ENCODE measurements at places on chromosomes 2 and 18.

- peak; percentile 82 for DNase-seq
Measured at GRCh38 chr2:127695491-127696472, 5.5 kb upstream of the SFT2D3 start.

DNA sequence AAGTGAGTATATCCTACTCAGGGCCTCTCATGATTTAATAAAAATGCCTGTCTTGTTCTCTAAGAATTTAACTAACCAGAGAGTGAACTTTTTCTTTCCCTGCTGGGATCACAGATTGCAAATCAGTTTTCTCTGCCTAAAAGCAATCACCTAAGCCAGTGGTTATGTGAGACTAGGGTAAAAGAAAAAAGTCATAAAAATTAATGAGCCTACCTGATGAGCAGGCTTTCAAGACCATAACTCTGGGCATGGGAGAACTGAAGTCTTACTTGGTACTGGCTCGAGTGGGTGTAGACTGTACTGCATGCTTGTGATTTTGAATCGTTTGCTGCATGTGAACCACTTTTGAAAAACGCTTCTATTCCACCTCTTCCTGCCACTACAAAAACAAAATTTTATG lies 1677.0 kb upstream of the LRRTM1 start:
- no peak for DNase-seq

- DNase-seq = no peak
Measured at GRCh38 chr2:109009920-109010610, 21.0 kb upstream of the EDAR start.

GRCh38 chr2:220191031-220191430 lies 563.6 kb downstream of the SLC4A3 start:
- DNase-seq = no peak

DNA sequence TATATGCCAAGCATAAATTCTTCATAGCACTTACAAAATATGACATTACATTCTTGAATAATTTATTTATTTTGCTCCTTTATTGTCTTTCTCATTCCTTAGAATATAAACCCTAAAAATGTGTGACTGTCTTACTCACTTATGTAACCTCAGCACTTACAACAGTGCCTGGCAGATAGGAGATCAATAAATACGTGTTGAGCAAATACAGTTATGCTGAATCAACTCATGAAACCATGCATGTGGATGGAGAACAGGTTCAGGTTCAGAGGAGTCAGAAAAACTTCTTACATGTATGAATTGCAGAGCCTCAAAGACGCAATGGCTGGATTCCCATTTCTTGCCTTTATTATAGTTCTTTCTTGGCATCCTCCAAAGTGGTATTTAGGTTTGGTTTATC lies 659.4 kb upstream of the CHAC2 start:
- DNase-seq = no peak

GRCh38 chr2:226190479-226191252 lies 609.0 kb downstream of the IRS1 start:
- DNase-seq = no peak

- DNase-seq = no peak
Measured at GRCh38 chr18:79955302-79956075, 4.0 kb upstream of the SLC66A2 start.

GRCh38 chr2:28707592-28707991 lies 44.0 kb upstream of the PPP1CB start:
- DNase-seq = no peak

- DNase-seq = peak; percentile 35
Measured at GRCh38 chr2:239445771-239446524, 45.1 kb upstream of the HDAC4 start.

DNA sequence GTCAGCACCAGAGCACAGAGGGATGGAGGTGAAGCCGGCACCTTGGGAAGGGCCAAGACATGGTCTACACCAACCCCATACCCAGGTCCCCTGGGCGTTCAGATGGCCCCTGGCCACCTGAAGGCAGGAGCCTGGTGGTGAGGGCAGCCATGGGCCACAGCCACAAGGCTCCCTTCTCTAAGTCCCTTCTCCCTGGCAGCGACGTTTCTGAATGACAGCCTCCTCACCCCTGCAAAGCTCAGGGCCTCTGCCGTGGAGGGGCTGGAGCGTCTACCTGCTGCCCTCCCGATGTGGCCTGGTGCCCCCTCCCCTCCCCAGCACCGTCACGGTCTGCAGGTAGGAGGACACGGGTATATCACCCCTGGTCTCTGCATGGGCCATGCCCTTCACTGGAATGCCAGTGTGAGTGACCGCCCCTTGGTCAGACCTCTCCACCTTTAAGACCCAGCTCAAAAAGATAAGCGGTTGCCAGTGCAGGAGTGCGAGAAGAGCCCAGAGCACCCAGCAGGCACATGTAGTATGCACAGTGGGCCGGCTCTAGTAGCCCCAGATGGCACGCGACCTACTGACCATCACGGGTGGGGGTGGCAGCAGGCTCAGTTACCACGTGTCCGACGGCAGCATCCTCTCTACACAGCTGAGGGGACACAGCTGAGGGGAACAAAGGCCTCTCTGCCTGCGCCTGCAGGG lies 46.6 kb downstream of the HS6ST1 start:
- DNase-seq = no peak

DNA sequence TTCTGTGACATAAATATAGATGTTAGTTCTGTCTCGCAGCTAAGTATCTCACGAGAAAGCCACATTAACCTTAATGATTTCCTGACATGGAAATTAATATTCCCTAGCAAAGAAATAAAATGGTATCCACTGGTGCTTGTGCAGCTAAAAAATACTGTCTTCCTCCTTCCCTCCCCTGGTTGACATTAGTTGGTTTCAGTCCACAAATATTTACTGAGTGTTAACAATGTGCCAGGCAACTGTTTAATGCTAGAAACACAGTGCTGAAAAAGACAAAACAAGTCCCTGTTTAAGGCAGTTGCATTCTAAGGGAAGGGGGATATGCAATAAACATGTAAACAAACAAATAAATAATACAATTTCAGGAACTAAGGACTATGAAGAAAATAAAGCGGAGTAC lies 44.2 kb upstream of the VPS54 start:
- no peak for DNase-seq

DNA sequence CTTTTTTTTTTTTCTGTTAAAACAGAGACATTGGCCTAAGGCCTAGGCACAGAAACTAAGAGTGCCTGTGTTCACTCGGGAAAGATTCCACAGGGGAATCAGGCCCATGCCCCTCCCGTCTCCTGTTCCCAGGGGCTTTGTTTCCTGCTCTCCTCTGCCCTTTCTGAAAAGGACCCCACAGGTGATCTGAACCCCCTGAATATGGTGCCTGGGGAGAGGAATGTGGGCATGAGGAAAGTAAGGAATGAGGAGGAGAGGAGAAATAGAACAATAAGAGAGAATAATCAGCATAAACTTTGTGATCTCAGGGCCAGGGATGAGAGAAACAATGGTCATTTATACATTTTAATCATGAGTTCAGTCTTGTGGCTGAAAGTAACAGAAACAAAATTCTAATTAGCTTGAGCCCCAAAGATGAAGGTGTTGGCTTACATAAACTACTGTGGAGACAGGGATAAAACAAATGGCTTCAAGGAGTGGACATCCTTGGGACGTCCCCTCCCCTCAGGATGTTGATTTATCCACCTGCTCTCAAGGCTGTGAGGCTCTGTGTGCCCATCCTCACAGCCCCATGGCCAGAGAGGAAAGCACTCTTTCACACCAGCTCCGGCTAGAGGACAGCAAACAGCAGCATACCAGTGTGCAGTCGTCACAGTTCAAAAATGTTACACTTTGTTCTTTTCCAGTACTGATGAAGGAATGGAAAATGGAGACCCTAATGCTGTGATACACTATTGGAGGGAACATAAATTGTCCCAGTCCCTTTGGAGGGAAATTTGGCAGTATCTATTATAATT lies 46.4 kb upstream of the MRPL33 start:
- DNase-seq = no peak

- DNase-seq = no peak
Measured at GRCh38 chr2:169027234-169027633, 3.9 kb downstream of the ABCB11 start.

DNA sequence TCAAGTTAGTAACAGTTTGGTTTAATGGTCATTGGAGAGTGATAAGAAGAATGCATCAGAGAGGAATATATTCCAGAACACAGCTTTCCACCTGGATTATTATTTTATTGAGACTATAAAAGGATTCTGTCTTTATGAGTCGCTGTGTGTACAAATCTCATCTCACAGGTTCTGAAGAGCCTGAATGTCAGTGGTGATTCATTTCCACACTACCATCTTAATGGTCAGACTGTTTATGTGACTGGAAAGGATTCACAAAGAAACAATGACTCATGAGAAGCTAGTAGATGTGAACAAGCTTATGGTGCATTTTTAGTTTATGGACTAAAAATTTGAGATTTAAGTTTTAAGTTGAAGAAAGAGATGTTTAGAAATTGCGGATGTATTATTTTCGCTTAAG lies 685.4 kb upstream of the NRXN1 start:
- DNase-seq = no peak

- DNase-seq = no peak
Measured at GRCh38 chr2:138474100-138474825, 27.3 kb upstream of the SPOPL start.

- DNase-seq = no peak
Measured at GRCh38 chr2:50103442-50103841, 928.5 kb downstream of the NRXN1 start.

- no peak for DNase-seq
Measured at GRCh38 chr2:170747921-170748320, 22.3 kb upstream of the ERICH2 start.

GRCh38 chr2:146762786-146763185 lies 1082.0 kb upstream of the ACVR2A start:
- no peak for DNase-seq

DNA sequence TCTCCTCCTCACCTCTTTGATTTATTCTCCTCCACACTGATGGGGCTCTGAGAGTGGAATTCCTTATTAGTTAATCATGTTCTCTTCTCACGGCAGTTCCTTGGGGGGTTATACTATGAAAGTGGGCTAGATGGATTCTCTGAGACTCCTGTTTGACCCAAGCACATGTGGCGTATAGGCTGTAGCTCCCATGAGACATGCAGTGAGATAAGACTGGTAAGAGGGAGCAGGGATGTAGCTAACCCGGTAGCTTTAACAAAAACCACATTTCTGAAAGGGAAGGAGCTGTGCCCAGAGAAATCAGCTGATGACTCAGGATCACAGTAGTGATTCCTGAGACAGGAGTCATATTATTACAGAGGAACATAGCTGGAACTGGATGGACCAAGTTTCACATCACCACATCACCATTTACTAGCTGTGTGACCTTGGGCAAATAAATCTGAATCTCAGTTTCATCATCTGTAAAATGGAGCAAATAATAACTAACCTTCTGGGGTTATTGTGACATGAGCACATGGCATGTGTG lies 82.9 kb downstream of the CRIM1 start:
- DNase-seq = no peak

GRCh38 chr18:11324956-11325882 lies 175.8 kb upstream of the PIEZO2 start:
- no peak for DNase-seq

DNA sequence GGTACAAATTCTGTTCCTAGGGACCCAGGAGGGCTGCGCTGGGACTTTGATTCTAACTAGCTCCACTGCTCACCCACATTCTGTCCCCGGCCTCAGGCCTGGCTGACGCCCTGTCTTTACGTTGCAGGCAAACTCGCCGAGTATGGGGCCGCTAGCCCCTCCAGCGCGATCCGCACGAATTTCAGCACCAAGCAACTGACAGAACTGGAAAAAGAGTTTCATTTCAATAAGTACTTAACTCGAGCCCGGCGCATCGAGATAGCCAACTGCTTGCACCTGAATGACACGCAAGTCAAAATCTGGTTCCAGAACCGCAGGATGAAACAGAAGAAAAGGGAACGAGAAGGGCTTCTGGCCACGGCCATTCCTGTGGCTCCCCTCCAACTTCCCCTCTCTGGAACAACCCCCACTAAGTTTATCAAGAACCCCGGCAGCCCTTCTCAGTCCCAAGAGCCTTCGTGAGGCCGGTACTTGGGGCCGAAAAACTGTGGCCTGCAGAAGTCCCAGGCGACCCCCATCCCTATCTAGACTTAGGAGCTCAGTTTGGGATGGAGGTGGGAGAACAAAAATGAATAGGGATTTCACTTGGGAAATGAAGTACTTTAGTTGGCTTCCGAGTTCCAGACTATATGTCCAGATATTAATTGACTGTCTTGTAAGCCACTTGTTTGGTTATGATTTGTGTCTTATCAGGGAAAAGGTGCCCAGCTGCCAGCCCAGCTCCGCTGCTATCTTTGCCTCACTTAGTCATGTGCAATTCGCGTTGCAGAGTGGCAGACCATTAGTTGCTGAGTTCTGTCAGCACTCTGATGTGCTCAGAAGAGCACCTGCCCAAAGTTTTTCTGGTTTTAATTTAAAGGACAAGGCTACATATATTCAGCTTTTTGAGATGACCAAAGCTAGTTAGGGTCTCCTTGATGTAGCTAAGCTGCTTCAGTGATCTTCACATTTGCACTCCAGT lies 1.5 kb downstream of the HOXD1 start:
- no peak for DNase-seq

DNA sequence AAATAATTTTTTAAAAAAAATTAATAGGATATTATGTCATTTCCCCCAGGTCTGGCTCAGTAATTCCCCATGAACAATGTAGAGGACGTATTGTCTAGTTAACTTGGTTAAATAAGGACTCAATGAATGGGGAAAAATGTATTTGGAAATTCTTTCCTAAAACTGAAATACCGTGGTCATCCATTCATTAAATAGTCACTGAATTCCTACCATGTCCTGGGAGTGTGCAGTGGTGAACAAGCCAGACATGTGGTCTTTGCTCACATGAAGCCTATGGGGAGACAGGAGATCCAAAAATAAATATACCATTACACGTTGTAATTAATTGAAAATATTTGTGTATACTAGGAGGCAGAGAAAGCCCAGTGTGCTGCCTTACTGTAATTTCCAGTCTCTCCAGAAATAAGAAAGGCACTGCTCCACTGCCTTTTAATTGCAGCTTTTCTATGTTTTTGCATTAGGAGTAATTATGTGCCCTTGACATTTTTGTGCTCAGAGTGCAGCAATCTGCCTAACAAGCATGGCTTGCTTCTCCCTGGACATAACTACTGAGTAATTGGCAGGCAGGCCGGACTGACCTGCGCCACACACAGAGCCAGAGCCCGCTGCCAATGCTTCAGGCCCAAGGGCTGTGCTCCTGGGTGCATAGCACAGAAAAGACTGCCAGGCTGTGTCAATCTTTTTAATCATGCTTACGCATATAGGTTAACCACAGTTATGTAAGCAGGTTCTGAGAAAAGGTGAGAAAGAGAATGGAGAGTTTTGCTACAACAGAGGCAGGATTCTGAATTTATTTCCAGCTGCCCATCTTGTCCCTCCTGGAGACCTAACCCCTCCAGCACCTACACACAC lies 22.2 kb upstream of the TTC39C start:
- peak; percentile 28 for DNase-seq

GRCh38 chr2:75053484-75054112 lies 95.2 kb downstream of the POLE4 start:
- peak; percentile 61 for DNase-seq

All from RPMI8226 (cell line).